ENCODE measurements at places on chromosomes 6 and 20. TPM values are rescaled to one million over a fixed set of nuclear protein-coding genes. Genes with fewer than 3 reads are reported as not detected.

RIPPLY2 gene
- not detected for total RNA-seq

SCRT2 gene
- not detected for total RNA-seq

SLC35D3 gene
- 0.56 TPM for total RNA-seq

ZCCHC3 gene
- total RNA-seq = 6.2 TPM

GRCh38 chr6:47109281-47109680 is 67.1 kb upstream of the ADGRF1 start:
- DNase-seq = no peak

- DNase-seq = no peak
Measured at GRCh38 chr6:15970517-15970916, 158.4 kb upstream of the MYLIP start.

DNA sequence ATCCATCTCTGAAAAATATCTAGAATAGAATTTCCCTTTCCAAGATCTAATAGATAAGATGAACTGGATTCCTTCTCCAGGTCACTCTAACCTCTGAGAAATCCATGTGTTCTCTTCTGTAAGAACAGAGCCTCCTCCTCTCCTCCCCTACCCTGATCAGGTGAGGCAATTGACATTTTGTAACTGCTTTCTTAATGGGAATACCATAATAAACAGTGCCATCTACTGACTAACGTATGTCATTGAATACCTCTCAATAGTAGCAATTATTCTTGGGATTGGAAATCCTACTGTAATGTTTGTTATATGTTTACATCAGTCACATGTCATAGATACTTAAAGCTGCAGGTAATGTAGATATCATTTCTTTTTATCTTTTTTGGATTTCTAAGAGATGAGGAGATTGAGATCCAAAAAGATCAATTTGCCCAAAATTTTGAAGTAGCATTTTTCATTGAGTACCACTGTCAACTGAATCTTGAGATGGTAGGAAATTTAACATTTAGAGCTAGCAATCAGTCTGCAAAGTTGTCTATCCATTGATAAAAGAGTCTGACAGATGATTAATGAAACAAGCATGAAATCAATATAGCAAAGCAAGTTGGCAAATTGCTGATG is 365.8 kb upstream of the HSF2 start:
- no peak for DNase-seq

GRCh38 chr6:33154349-33154748 is 37.9 kb downstream of the COL11A2 start:
- DNase-seq = no peak

DNA sequence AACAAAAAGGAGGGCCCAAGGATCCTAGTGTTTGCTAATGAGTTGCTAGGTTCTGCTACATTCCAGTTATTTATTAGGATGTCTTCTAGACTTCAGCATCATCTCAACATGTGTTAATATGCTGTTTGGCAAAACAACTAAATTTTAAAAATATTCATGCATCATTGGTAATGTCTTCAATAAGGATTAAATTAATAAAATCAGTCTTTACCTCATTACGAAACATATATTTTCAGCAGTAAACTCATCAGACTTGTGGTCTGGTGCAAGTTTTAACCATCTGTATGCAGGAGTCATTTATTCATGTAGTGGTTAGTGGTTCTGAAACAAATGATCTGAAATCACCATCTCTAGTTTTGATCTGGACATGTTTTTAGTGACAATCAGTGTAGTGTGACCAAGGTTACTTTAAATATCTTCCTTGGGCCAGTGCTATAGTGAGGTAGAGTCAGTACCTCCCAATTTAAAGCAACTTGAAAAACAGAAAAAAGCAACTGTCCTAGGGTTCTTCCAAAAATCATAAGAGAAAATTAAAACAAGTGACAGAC is 85.0 kb upstream of the KCNK16 start:
- no peak for DNase-seq

GRCh38 chr6:150373260-150373701 is 4.5 kb downstream of the IYD start:
- no peak for DNase-seq

Measured in liver (tissue), 10 donors.